ENCODE measurements at places on chromosomes 6 and 20.

DNA sequence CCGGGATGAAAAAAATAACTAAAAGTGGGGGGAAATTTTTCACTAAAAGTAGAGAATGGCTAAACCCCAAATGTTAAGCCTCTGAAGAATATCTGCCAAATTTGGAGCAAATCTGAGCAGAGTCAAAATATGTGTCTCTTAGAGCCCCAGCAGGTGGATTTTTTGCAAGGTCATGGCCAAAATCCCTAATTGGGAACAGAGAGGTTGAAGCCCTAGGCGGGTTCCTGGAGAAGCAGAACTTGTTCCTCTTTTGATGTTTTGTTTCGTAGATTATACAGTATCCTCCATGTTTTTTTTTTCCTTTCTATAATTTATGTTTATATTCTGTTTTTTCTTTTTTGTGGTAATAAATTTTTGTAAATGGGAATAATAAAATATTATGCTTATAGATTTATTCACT is 94.4 kb downstream of the PLCB4 start:
- no peak for DNase-seq

DNA sequence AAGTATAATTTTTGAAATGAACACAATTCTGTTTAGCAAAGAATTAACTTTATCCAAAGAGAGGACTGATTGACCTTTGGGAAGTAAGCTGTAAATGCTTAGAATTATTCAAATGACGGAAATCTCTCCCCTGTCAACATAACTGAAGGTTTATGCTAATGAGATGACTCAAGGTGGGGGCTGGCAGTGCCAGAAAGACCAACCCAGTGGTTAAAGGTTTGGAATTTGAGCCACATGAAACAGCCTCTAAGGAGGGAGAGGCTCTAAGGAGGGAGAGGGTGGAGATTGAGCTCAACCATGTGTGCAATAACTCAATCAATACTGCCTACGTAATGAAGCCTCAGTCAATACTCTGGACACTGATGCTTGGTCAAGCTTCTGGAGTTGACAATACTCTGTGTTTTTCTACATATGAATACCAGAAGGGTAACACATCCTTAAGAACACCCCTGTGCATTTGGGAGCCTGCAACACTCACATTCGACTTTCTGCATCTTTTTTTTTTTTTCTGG is 123.4 kb upstream of the TENT5A start:
- DNase-seq: no peak

DNA sequence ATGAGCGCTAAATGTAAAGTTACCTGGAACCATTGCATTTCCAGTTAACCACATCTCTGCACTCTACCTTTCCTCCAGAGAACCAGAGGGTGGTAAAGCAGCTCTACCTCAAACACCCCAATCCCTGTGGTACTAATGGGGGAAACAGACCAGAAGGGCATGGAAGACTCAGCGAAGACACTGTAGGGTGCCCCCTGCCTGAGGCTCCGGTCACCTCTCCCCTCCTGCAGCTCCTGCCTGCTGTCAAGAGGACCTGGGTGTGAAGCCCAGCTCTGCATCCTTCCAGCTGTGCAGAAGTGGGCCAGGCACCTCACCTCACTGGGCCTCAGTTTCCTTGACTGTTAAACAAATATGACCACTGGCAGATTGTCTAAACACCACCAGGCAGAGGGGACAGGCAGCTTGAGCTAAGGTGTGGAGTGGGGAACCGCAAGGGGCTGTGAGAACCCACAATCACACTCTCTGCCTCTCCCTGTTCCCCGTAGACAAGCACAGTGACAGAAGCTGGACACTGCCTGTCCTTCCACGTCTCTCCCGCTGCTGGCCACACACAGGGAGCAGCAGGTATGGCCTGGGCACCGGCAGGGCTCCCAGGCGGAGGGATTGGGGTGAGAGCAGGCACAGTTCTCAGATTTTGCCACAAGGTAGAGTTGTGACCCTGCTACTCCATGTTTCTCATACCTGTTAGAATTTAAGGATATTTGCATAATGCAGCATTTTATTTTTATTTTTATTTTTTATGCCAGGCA is 9.1 kb upstream of the BPIFA2 start:
- DNase-seq: no peak

DNA sequence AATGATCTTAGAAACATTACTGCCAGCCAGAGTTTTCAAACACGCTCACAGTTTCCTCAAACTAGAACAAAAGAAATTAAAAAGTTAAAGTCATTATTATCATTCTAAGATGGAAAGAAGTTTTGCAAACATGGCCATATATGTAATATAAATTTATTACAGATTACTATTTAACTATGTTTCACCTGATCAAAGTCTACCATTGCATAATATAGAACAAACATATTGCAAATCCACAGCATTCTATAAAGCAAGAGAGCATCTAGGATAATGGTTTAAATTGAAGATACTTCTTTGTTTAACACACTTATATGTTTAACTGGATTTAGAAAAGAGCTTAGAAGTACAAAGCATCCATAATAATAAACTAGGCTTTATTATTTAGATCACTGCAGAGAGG is 26.2 kb upstream of the DCBLD1 start:
- DNase-seq: no peak

- peak; percentile 43 for DNase-seq
Observed at GRCh38 chr6:35014341-35014740, 125.3 kb downstream of the ANKS1A start.

DNA sequence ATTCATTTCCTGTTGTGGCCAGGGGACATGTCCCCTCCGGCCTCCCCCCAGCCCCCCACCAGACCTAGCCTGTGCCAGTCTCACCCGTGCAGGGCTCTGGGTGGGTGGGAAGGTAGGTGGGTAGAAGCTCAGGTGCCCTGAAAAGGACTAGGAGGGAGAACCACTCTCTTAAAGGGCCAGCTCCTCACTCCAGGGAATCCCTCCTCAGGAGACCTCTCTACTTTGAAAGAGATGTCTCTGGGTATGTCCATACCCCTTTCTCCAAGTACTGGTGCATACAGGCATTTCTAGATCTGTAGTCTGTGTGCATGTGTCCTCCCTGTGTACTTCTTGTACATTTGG is 60.8 kb upstream of the EPB41L1 start:
- DNase-seq: no peak

- no peak for DNase-seq
Observed at GRCh38 chr6:122969999-122970533, 26.0 kb upstream of the CLVS2 start.

- DNase-seq: no peak
Observed at GRCh38 chr6:143149771-143150170, 89.1 kb downstream of the AIG1 start.

GRCh38 chr6:25623879-25624278 is 28.1 kb upstream of the SCGN start:
- DNase-seq: no peak

- DNase-seq: no peak
Observed at GRCh38 chr6:169185692-169186485, 67.8 kb downstream of the THBS2 start.

DNA sequence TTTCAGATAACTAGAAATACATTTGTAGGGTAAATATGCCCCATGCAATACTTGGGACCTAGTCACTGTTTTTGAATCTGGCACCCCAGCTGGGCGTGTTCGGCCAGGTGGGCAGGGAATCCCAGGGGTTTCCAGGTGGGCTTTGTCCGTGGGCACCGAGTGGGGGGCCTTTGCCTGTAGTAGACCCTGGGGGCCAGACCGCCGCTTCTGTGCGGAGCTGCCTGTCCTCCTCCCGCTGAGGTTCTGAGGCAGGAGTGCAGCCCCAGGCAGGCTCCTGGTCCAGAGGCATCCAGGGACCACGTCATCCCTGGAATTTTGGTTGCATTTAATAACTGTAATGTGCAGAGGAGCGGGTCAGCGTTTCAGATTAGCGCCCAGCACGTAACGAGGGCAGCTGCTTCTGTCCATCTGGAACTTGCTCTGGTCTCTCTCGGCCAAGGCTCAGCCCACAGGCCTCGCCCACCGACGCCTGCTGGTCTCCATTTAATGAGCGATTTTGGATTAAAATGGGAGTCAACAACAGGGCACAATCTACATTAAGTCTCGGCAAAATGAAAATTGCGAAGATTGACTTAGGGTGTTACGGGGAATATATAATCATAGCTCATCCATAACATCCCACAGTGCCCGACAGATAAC is 12.8 kb downstream of the BHLHE23 start:
- DNase-seq: no peak

DNA sequence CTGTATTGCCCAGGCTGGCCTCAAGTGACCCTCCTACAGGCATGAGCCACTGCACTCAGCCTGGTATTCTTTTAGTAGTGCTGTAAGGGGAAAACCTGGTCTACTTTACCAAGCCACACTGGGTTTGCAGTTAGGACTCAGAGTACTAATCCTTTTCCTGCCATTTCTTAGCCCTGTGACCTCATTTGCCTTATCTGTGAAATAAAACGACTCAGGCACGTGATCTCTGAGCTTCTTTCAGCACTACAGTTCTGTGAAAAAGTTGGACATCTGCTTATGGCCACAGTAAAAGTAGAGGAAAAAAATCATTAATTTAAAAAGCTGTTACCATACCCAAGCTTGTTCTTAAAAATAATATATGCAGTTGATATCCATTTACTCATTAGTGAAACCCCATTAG is 1007.5 kb downstream of the KIF16B start:
- no peak for DNase-seq

DNA sequence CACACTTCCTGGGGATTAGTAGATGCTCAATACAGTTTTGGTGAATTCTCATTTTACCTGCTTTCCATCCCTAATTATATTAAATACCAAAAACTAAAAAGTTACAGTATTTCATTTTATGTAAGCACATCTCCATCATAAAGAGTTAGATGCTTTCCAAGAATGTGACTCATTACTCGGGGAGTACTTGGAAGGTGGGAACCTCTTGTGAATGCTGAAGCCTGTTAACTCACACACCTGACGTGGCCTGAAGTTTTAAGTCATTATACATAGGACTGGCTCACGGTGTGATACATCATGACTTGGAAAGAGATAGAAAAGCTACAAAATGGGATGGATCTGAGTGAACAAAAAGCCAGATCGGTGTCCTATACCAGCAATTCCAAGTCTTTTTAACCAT is 2.2 kb upstream of the OSER1 start:
- DNase-seq: no peak

GRCh38 chr20:1722513-1723050 is 65.0 kb upstream of the SIRPG start:
- no peak for DNase-seq

GRCh38 chr6:145277358-145278086 is 457.8 kb downstream of the EPM2A start:
- no peak for DNase-seq

DNA sequence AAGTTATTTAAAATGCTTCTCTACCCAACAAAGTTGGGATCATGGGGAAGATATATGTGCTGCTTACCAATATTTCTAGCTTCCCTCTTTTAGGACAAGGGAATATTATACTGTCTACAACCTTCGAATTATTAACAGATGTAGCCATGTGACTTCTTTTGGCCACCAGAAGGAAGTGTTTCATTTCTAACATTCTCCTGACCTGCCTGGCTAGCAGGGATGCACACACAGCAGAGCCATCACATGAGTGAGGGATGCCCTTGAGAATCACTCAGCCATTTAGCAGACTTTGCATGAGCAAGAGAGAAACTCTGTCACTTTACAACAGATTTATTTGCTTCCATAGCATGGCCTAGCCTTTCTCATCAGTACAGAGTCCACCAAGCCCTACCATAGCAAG is 230.7 kb upstream of the MARCKS start:
- no peak for DNase-seq

DNA sequence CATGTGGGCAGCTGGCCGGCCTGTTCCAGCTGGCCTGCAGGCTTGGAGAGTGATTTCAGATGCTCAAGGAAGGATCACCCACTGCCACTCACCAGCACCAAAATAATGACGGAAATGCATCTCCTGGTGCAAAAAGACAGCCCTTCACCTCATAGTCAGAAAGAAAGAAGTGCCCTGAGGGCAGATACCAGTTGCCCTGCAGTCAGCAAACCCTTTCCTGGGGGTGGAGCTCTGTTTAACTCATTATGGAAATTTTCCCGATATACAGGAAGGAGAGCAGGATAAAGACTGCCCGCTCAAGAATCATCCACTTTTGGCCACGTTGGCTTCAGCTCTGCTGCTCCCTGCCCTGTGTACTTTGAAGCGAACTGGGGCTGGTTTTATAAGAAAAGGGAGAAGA is 127.9 kb downstream of the GRM4 start:
- no peak for DNase-seq
